A673 (cell line): ENCODE measurements at places on chromosomes 7 and 10.

- DNase-seq, result no peak
These were observed 2.2 kb upstream of the ABHD11 start for GRCh38 chr7:73740771-73741170.

DNA sequence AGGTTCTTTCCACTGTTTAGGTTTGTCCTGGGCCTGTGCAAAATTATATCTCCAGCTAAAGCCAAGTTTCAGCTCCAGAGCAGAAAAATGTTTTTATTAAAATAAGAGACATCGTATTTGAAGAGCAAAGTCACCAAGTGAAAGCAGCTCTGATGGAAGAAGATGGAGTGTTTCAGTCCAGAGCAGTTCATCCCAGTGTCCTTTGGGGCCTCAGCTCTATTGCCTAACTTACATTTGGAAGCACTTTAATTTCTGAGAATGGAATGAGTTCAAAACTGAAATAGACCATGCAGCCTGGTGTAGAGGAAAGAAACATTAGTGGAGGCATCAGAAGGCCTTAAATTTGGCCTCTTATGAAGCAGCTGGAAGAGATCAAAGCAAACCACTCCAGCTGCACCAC is 545.2 kb downstream of the SORCS1 start:
- DNase-seq, result no peak

DNA sequence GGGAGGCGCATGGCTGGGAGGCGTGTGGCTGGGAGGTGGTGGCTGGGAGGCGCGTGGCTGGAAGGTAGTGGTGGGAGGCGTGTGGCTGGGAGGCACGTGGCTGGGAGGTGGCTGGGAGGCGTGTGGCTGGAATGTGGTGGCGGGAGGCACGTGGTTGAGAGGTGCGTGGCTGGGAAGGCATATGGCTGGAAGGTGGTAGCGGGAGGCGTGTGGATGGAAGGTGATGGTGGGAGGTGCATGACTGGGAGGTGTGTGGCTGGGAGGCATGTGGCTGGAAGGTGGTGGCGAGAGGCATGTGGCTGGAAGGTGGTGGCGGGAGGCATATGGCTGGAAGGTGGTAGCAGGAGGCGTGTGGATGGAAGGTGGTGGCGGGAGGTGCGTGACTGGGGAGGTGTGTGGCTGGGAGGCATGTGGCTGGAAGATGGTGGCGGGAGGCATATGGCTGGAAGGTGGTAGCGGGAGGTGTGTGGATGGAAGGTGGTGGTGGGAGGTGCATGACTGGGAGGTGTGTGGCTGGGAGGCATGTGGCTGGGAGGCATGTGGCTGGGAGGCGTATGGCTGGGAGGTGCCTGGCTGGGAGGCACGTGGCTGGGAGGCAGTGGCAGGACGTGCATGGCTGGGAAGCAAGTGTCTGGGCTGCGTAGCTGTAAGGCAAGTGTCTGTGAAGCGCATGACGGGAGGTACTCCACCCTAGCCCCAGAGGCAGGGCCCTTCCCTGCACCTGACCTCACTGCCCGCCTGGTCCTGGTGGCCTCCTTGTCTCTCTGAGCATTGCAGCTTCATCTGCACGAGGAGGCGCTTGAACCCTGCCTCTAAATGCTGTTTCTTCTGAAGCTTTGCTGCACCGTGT is 35.1 kb downstream of the FOXK1 start:
- no peak for DNase-seq

- no peak for DNase-seq
These were observed 177.9 kb downstream of the RNF133 start for GRCh38 chr7:122520971-122521555.

GRCh38 chr7:71443191-71443530 is 311.2 kb downstream of the GALNT17 start:
- no peak for DNase-seq

DNA sequence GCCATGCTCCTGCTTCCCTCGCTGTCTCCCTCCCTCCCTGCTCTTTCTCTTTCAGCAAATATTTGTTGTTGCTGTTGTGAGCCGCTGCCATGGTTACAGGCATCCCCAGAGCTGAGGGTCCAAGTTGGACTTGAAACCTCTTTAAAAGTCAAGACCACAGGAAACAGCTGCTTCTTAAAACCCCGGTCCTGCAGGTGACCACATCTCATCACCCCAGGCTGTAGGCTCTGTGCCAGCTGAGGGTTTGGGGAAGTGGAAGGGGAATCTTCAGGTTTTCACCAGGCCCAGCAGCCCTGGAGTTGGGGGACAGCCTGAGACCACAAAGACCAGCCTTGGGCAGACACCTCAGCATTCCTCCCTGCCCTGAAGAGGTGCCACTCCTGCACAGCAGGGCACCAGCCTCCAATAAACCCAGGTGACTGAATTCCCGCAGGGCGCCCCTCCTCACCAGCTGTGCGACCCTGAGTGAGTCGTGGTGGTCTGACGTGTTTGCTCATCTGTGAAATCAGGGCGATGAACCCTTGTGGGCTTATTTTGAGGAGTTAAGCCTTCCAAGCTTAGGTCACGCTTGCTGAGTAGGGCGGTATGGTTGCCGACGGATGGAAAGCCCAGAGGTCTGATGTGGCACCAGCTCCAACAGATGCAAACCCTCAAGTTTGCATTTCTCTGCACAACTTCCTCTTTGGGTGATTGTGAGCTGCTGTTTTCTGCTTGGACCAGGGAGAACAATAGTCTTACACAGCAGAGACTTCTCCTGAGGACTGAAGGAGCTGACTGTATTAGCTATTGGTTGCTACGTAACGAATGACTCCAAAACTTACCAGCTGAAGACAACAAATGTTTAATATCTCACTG is 24.8 kb downstream of the NPTX2 start:
- DNase-seq, result no peak

GRCh38 chr7:1844951-1845390 is 174.9 kb downstream of the ELFN1 start:
- DNase-seq, result no peak
